SW480 (cell line): ENCODE measurements at places on chromosomes 3 and 15.

DNA sequence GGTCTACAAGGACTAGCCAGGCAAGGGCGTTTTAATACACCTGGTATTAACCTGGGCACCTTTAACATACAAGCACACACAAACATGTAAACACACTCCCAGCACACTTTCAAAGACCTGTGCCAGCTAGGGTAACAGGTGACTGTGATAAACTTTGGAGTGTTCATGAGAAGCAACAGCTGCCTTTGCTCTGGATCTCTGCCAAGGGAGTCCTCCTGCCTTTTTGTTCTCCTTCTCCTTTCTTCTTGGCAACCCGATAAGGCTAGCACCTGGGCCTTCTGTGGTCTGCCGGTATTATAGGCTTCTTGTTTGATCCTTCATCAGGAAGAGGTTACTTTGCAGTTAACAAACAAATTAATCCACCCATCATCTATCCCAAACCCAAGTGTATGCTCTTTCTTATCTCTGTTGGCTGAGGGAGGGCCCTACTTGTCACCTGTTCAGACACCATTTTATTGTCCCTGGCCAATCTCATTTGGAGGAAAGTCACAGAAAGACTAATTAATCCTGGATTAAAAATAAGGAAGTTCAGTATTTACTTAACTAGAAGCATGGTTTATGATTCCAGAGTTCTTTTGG, at the start of gene RETNLB:
Gene RETNLB, minus strand, starts transcription at position 7 of the 579 bp plus-strand sequence. CDS start 225 bp downstream, outside the sequence.
- DNase-seq, result no peak

- DNase-seq, result no peak
These were observed 52.1 kb upstream of the GNB5 start for GRCh38 chr15:52243286-52243685.

- no peak for DNase-seq
These were observed 37.4 kb downstream of the TLNRD1 start for GRCh38 chr15:81037952-81038743.

- DNase-seq, result no peak
These were observed 15.8 kb upstream of the SLC6A1 start for GRCh38 chr3:10976770-10977169.

DNA sequence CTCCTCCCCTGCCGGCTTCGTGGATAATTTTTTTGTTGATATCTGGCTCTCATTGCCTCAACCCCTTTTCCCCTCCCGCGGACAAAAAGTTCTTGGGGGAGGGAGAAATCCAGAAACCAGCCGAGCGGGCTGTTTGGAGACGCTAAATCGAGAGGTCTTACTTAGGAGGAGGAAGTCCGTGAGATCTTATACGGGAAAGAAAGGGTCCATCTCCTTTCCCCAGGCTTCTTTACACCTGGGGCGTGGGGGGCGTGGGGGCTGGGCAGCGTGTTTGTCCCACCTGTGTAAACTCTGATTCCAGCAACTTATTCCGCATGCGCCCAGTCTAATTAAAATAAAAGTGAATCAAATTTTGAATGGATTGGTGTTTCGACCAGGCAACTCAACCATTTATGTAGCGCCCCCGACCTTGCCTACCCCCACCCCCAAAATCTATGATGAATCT, 364 bp upstream of the CADPS start:
- DNase-seq, result no peak
